Left renal pelvis (tissue), 4 donors: ENCODE measurements at places on chromosomes 4 and X.

GRCh38 chr4:164440199-164440598 lies 313.7 kb upstream of the SMIM31 start:
- no peak for DNase-seq

GRCh38 chrX:53795576-53795975 lies 109.1 kb upstream of the HUWE1 start:
- no peak for DNase-seq

DNA sequence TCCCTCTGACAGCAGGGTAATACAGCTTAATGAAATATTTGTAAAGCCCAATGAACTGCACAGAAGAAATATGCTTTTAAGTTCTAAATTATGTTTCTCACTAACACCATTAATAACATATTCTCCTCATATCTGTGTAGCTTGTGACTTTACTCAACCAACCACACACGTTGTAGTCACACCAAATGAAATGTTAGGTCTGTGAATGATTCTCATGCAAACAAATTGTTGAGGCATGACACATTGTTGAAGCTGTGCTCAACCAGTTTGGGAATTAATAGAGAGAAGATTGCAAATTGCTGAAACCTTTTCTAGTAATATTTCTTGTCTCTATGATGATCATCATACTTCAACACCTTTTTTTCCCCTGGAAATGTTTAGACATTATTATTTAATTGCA lies 645.9 kb downstream of the PCDH7 start:
- no peak for DNase-seq

DNA sequence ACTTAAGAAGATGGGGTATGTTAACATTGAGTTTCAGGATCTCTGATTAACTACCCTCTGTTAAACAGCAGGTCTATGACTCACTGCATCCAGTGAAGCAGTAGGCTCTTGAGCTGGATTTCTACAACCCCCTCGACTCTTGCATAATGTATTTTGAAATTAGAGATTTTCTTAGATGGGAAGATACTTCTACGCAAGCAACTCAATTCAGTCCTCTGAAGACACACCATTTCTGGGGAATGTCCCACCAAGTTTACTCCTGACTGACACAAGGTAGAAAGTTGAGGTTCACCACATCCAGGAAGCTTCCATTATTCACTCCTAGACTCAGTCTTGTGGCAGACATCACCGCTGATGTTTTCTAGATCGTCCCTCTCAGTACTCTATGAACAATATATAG lies 12.9 kb downstream of the PALLD start:
- DNase-seq = no peak

DNA sequence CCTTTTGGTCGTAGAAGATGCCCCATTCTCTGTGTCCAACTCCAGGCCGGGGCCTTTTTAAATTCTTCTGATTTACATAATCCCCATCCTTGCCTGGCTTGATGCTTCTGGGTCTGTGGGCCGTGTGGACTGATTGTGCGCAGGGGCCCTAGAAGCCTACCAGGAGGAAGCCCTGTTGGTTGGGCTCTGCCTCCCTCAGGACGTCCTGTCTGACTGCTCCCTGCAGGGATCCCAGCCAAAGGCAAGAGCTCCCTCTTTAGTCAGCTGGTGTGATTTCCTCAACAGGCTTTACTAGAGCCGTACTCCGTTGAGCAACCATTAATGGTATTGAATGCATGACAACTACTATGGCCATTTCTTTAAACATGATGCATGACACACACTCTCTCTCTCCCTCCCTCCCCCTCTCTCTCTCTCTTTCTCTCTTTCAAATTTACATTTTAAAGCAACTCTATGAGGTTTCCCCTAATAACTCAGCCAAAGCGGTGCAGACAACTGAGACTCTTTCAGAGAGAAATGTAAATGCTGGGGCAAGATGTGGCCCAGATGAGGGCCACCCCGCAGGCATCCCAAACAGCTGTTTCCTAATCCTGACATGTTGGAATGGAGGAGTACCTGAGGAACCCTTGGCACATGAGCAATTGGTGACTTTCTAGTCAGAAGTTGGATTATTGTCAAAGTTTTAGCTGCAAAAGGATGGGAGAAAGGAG lies 117.3 kb downstream of the DRD5 start:
- DNase-seq = peak; percentile 16

DNA sequence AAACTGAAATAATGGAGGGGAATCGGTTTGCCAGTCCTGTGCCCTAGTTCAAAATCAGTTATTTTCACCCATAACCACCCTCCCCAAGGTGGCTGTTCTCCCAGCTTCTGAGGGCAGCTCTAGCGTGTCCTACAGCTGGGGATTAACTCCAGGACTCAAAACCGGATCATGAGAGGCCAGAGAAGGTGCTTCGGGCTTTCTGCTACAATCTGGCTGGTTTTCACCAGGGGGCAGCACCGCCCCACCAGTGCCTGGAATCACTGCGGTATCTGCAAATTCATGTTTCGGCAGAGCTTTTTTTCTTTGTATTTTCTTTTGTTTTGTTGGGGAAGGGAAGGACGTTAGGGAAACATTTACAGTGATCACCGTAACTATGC lies 28.4 kb downstream of the PDHA1 start:
- peak; percentile 14 for DNase-seq

GRCh38 chr4:167114416-167114971 lies 119.8 kb downstream of the SPOCK3 start:
- no peak for DNase-seq

GRCh38 chr4:109022961-109023360 lies 260.1 kb upstream of the ETNPPL start:
- DNase-seq = no peak

DNA sequence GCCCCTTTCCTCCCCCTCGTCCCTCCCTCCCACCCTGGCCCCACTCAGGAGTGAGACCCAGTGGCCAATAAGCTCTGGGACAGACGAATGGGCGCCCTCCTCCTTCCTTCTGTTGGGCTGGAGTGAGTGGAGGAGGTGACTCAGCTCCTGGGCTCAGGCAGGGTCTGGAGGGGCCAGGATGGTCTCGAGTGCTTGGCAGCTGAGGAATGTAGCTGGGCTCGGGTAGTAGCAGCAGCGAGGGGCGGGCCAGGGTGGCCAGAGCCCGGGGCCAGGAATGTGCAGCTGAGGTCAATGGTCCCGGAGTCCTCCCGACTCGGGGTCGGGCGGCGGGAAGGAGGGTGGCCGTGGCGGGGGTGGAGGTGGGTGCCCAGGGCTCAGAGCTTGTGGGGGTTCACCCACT lies 15.0 kb downstream of the G6PD start:
- DNase-seq = no peak

DNA sequence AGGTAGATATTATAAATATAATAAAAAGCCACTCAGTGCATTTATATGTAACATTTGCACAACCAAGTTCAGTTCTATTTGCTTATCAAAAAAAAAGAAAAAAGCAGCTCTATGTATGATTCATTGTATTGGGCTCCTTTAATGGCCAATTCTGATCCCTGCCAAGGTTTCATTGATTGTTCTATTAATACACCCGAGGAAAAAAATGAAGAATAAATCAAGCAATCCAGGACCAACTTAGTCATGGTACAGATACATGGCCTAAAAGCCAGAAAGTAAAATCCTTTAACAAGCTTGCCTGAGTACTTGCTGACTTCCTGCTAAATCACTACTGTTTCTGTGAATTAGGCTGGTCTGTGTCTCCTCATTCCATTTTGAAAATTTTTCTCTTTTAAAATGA lies 77.6 kb upstream of the PCDH7 start:
- no peak for DNase-seq

GRCh38 chrX:25112156-25112555 lies 96.4 kb upstream of the ARX start:
- no peak for DNase-seq

GRCh38 chr4:16448241-16448840 lies 222.1 kb upstream of the TAPT1 start:
- no peak for DNase-seq

DNA sequence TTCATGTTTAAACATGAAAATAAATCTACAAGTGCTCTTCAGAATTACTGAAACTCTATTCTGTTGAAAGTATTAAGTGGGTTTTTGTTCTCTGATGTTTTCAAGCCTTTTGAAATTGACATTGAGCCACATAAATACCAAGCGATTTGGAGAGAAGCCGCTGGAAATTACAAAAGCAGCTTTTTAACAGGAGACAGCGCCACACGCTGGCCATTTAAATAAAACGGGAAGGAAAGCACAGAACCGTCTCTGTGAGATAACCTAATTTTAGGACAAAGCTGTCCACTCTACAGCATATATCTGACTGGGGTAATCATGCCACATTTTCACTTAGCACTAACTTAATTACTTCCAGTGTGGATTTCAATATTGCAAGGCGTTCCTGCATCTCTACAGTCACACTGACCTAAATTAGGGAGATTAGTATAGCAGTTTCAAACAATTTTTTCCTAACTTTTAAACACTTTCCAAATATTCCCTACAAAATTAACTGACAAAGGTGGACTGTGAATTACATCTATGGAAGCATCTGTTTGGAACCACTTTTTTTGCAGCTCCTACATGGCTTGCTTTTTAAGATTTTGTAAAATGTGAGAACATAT lies 6.8 kb upstream of the ANOS1 start:
- no peak for DNase-seq

GRCh38 chr4:85747882-85748491 lies 273.0 kb downstream of the ARHGAP24 start:
- DNase-seq = peak; percentile 62

GRCh38 chrX:31497086-31497485 lies 425.2 kb upstream of the FTHL17 start:
- DNase-seq = no peak

DNA sequence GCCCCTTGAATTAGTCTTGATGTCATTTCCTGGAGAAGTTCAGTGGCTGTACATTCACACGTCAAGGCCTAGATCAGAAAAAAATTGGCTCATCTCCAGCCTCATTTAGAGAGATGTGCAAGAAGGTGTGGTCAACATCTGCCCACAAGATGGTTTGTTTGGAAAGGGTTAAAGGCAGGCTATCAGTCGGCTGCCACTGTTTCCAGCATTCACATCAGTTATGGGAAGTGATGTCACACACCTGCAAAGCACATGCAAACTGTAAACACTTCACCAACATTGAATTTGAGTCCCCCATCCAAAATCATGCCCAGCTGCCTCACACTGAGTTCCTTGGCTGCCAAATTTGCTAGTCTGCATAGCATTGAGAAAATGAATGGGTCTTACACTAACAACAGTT lies 498.3 kb upstream of the INTU start:
- no peak for DNase-seq

GRCh38 chr4:146495269-146495668 lies 26.5 kb downstream of the SLC10A7 start:
- DNase-seq = no peak

DNA sequence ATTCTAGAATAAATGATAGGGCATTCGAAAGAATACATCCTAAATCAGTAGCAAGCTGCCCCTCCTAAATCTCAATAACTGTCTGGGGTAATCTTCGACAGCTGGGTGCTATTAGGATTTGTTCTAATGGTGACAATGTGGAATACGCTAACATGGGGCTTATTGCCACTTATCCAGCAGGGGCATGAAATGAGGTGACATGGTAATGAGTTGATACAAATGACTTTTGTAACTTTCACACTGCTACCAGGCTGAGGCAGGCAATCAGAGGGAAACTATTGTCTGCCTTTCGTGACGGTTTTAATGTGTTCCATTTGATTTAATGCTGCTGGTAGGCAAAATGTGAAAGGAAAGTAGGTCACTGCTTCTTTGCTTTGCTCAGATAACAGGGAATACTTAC lies 1047.4 kb upstream of the PABPC4L start:
- DNase-seq = no peak
